ENCODE measurements at places on chromosomes 2 and 18.
A peak's percentile ranks its signal among the peaks of the same experiment; 100 is the strongest.

DNA sequence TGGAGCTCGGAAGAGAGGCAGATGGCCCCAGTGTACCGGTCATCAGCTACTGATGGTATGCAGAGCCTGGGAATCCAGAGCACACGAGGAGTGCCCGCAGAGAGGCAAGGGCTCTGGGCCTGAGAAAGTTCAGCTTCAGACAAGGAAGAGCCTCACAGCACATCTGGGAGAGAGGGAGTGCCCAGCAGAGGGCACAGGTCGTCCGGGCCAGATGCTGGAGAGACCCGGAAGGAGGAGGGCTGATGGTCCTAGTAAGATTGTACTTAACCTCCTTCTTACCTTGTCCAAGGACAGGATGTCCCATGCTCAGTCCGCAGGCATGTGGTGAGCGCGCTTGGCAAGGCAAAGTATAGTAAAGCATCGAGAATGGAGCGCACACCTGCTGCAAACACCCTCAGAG lies 24.4 kb upstream of the CHMP1B start:
- no peak for DNase-seq

DNA sequence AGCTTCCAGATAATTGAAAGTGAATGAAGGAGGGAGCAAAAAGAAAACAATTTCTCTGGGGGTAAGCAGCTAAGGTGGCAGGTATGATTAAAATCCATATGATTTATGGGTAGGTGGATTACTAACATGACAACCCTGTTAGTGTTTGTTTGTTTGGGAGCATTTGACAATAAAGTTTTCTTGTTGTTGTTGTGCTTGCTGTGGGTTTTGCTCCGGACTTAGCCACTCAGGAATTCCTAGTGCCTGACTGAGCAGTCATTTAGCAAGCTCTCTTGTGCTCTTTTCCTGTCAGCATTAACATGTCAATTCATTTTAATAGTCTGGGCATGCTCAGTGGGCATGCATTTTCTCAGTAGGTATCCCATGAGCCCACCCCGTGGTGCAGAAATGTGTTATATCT lies 674.8 kb upstream of the ZEB2 start:
- no peak for DNase-seq

- DNase-seq = no peak
Measured at GRCh38 chr2:236552212-236552542, 17.4 kb upstream of the ACKR3 start.

DNA sequence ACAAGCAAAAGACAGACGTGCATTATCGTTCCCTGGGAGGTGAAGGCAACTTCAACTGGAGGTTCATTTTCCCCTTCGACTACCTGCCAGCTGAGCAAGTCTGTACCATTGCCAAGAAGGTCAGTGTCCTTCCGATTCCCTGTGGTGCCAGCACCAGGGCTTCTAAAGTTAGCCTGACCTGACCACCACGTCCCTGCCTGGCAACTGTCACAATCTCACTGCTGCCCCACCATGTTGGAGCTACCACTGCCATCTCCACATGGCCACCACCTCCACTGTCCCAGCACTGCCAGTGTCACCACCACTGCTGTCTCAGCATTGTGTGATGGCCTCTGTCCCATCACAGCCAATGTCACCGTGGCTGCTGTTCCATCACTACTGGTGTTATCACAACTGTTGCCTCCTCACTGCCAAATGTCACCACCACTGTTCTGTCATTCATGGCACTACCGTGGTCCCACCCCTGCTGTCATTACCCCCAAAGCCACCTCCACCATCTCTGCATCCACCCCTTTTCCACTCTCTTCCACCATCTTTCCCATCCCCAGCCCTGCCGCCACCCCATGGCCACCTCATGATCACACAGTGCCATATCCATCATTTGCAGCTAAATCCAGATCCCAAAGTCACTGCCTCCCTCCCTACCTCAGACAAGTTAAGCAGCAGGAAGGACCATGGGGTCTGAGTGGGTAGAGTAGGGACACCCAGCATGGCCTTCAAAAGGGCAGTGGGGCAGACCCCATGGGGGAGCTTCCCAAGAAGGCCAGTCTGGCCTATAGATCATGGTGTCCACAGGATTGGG lies 216.5 kb downstream of the DYSF start:
- DNase-seq = no peak

DNA sequence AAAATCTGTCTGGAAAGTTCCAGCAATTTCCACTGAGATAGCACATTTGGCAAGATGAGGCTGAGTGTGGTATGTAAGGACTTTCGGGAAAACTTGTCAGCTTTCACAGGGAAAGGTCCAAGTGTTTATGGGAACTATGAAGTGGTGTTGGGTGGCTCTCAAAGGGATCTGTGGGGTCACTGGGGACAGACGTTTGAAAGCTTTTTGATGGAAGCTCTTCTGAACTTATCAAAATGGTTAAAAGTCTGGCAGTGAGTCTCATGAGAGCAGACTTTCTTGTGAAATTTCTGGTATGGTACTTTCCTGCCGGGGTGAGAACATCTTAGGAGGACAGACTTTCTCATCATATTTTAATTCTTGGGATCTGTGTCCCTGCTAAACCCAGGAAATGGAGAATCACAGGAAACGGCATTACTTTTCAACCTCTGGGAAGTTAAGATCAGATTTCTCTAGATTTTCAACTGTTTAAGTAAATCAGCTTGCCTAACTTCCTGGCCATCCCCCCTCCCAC lies 546.3 kb upstream of the ZEB2 start:
- DNase-seq = no peak

DNA sequence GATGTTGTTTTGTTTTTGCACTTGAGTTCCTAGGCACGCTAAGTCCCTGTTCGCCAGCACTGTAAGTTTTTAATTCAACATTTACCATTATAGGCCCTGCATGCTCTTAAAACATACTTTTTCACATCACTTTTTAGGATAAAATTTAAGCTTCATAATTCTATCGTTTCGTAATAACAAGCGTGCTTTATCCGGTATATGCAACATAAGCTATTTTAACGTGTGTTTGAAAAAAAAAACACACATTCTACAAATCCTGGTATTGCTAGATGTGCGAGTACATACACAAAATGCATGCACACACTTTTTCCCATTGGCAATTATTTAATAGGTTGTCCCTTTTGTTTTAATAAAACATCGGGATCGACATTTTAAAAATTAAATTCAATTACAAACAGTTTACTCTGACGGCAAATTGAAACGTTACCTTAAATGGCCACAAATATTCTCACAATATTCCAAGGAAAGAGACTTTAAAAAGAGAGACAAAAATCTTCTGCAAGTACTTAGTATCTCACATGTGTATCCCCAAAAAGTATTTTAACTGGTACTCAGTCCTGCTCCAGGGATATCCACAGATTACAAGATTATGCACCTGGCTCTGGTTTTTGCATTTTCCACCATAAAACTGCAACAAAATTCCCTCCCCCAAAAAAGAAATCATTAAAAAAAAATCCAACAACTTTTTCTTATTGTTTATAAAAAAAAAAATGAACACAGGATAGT lies 1.0 kb upstream of the TCF4 start:
- DNase-seq = no peak

- no peak for DNase-seq
Measured at GRCh38 chr2:181467966-181468707, 11.0 kb downstream of the ITGA4 start.

DNA sequence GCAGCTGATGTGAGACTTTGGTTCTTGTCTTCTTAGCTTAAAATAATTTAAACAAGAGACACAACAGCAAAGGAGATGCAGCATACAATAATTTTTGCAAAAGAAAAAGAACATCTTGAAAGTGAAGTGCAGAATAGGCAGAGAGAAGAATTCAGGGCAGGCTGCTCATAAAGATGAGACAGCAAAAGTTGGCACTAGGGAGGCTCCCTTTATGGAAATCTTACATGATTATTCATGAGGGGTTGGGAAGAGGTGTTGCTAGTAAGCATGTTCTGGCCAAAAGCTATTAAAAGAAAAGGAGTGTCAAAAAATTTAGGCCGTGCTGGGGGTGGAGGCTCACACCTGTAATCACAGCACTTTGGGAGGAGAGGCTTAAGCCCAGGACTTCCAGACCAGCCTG lies 4.2 kb upstream of the ALPP start:
- no peak for DNase-seq

DNA sequence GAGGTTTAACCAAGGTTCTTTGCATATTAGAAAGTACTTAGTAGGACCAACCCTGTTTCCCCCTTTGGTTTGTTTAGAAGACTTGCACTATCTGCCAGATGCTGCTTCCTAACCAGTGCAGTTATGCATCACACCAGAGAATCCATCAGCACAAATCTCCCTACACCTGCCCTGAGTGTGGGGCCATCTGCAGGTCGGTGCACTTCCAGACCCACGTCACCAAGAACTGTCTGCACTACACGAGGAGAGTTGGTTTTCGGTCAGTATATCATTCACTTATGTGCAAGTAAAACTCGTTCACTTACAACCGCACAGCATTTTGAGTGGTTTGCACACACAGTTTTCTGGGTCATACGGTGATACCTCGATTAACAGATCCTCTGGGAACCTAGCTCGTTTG lies 69.7 kb downstream of the ZNF532 start:
- no peak for DNase-seq

DNA sequence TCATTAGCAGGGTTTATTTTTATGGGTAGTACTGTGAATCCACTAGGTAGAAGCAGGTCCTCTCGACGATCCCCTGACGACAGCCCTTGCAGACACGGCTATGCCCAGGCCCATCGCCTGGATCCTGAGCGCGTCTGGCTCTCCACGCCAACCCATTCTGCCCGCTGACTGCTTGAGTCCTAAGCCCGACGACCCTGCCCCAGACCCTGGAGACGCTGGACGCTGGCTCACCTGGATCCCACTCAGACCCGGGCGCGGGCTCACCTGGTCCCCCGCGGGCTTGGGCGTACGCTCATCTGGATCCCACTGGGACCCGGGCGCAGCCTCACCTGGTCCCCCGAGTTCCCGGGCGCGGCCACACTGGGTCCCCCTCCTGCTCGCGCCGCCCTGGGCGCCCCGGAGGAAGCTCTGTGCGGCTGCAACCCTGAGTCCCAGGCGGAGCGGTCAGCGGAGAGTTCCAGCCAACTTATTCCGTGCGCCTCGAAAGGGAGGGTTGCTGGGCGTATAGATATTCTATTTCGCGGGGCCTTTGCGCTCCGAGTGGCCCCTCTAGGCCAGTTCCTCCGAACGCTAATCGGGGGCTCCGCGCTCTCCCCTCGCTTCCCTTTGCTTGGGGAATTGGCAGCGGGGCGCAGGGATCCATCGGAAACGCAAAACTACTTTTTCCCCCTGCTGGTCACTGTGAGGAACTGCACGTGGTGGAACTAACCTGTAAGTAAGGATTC lies 22.4 kb upstream of the RMP24 start:
- DNase-seq = peak; percentile 67

DNA sequence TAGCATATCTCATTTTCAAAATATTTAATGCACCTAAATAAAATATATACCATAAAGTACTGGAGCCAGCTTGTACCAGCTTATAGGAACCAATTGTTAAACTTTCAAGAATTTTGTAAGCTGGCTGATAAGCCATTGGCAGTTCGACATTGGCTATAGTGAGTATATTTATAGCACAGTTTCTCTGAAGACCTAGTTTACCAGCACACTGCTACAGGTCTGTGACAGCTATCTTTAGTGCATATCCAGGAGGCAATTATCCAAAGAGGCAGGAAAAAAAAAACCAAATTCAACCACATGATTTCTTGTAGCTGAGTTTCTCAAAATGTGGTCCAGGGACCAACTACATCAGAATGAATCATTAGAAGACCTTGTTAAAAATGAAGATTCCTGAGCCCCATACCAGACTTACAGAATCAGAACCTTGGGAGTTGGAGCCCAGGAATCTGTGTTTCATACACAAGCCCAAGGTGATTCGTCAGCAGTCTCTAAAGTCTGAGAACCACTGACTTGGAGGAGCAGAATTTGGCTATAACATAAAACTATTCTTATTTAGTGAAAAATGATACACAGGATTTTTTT lies 279.0 kb upstream of the NRP2 start:
- no peak for DNase-seq

DNA sequence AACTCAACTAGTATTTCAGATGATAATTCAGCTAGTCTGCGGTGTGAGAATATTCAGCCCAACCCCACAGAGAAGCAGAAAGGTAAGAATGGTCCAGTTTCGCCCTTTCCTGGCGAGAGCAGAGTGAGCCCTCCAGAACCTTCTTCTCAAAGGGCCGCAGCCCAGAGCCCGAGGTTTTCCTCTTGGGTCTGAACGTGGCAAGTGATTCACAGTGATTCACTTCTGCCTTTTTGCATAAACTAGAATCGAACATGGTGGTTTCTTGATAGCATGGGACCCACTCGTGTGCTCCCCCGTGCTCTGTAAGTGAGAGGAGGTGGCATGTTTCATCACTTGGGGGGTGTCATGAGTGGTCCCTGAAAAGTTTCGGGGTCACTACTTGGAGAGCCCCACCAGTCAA lies 24.2 kb downstream of the TRAF3IP1 start:
- DNase-seq = no peak

DNA sequence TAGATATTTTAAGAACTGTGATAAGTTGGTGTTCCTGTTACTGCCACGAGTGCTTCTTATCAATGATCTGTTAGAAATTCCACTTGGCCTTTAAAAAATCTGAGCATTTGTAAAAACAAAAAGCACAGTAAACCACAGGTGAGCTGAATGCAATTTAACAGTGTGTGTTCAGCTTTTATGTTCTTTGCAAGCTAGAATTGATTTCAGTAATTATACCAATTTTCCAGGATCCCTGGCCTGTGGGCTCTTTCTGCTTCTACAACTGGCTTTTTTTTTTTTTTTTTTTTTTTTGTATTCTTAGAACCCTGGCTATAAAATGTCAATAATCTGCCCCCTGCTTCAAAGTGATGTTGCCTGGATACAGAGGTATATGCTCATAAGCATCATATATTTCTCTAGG lies 548.5 kb upstream of the SLC8A1 start:
- DNase-seq = no peak

DNA sequence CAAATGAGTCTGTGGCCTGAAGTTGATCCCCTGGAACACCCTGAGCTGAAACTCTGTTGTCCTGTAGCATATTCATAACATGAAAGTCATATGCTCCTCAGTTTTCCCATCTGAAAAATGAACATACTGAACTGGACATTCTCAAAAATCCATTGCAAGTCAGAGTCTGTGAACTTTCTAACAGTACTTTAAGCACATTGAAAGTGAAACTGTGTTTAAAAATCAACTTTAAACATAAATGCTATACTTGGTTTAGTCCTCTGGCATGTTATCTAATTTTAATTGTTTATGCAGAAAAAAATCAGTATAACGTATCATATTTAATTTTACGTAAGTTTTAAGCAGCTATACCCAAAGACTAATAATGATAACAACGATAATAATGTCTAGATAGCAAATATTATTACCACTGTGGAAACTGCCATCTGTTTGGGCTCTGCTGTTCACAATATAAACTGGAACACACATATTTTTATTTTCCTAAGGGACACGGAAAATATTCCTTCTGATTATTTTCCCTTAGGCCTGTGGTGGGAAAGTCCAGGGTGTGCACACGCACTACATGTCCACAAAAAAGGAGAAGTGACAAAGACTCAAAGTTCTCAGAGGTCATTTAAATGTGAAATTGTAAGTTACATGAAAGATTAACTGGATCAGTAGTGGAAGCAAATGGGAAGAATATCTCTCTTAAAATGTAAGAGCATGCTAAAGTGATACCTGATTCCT lies 56.1 kb upstream of the TTN start:
- no peak for DNase-seq
